Tibial nerve (tissue), 4 donors: ENCODE measurements at places on chromosomes 13 and 19. TPM values are rescaled to one million over a fixed set of nuclear protein-coding genes. Genes with fewer than 3 reads are reported as not detected.

GRCh38 chr19:55473225-55474012 lies 3.0 kb upstream of the ZNF628 start:
- DNase-seq: no peak
- no peaks in the 10 kb centered on the region for H3K27me3 ChIP-seq
- H3K27ac ChIP-seq: peak overlapping the region; percentile 80
- peaks cover 44% of the 10 kb centered on the region for H3K4me1 ChIP-seq
- no peaks in the 10 kb centered on the region for H3K36me3 ChIP-seq
- H3K4me3 ChIP-seq: no peak overlapping the region

DNA sequence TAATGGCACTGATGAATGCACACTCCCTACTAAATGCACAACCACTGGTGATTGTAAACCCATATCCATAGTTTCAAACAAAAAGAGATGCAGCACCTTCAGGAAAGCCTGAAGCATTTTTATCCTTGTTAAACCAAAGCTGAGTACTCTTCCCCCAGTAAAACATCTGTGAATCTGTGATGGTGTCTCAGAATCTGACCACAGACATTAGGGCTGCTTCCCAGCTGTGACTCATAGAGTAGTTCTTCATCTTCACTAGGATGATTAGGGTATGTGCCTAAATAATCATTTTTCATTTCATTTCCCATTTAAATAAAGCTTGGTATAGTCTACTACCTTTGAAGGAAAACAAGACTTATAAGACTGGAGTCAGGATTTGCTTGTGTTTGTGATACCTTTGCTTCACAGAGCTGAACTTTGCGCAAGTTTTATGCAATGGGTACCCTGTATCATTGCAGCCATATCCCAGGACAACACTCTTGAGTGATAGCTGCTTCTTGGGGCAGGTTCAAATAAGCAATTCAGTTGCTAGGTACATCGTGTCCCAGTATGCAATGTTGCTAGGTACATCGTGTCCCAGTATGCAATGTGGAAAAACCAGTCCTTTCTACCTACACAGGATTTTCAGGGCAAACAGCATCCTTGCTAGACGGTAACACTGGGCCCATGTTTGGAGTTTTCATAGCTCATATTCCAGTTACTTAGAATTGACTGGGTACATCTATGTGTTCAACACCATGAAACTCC lies 277.1 kb downstream of the IRS2 start:
- H3K27ac ChIP-seq: no peak overlapping the region
- no peaks in the 10 kb centered on the region for H3K27me3 ChIP-seq
- no peak for DNase-seq
- no peaks in the 10 kb centered on the region for H3K4me1 ChIP-seq
- no peak overlapping the region for H3K4me3 ChIP-seq

DNA sequence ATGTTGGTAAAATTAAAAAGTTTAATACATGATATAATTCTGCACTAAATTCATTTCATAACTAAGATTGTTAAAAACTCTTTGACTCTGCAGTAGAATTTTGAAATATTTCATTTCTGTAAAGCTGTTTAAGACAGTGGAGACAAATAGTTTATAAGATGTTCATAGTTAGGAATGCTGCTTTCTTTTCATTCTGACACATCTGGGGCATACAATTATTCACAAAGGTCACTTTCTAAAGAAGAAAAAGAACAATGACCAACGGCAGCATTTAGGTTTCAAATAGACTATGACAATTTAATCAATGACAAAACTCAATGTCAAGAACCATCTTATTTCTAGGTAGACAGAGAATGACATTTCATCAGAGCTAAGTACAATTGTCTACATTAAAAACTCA lies 1422.1 kb downstream of the PCDH9 start:
- no peak overlapping the region for H3K27ac ChIP-seq
- H3K4me3 ChIP-seq: no peak overlapping the region
- no peak for DNase-seq
- H3K4me1 ChIP-seq: no peaks in the 10 kb centered on the region
- no peaks in the 10 kb centered on the region for H3K36me3 ChIP-seq

The PRR20C gene
- not detected for total RNA-seq

DNA sequence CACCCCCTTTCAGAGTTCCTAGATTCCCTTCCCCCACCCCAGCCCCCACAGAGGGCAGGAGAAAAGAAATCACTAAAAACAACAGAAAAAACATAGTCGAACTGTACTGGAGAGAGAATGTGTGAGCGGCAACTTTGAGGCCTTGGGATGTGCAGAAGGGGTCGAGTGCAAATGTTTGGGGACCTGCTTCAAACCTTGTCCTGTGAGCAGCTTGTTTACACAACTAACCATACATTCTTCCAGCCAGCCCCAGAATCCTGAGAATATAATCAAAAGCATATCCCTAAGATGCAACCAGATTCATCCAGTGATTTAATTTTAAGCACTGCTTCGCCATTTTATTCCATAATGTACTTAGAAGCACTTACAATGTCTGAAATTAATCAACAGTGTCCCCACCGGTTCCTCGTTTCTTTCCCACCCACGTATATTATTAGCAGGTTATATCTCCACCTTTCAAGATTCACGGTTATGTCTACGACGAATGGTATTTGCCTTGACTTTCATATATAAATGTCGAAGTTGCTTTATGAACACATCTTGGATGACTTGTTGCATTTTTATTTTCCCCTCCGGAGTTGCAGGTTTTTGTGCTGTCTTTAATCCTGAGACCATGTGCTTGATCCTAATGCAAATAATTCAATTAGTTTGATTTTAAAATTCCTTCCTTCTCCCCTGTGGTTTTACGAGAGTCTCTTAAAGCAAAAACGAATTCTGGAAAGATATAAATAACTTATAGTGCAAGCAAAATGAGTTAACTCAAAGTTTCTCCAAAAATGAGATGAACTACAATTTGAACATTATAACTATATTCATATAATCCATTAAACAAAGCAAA lies 107.6 kb downstream of the ZIC5 start:
- no peaks in the 10 kb centered on the region for H3K27me3 ChIP-seq
- DNase-seq: no peak
- no peaks in the 10 kb centered on the region for H3K36me3 ChIP-seq

The CD79A gene
- total RNA-seq: not detected

The ONECUT3 gene
- total RNA-seq: not detected

DNA sequence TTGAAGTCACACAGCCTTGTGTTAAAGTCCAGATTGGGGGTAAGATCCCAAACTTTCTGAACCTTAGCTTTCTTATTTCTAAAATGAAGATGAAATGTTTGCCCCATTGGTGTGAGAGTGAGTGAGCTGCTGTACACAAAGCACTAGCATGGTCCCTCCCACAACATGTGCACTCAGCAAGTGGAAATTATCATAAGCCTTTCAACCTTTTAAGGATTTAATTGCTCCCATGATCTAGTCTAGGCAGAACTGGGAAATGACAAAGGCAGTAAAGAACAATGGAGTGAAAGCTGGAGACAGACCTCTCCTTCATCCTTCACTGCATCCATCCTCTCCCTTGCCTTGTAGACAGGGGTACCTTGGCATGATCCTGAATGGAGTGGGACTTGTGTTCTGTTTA lies 76.0 kb upstream of the GPR12 start:
- DNase-seq: no peak
- H3K27ac ChIP-seq: no peak overlapping the region
- H3K36me3 ChIP-seq: no peaks in the 10 kb centered on the region
- no peaks in the 10 kb centered on the region for H3K27me3 ChIP-seq
- no peaks in the 10 kb centered on the region for H3K4me1 ChIP-seq

The MCEMP1 gene
- total RNA-seq: not detected

GRCh38 chr13:22210134-22210930 lies 539.5 kb downstream of the FGF9 start:
- no peaks in the 10 kb centered on the region for H3K36me3 ChIP-seq
- H3K4me1 ChIP-seq: no peaks in the 10 kb centered on the region
- no peaks in the 10 kb centered on the region for H3K27me3 ChIP-seq

The ZNF614 gene
- 8.3 TPM for total RNA-seq

The SHC2 gene
- 15.7 TPM for total RNA-seq

The KIR3DL1 gene
- 0.22 TPM for total RNA-seq

The KLK10 gene
- total RNA-seq: 0.22 TPM

DNA sequence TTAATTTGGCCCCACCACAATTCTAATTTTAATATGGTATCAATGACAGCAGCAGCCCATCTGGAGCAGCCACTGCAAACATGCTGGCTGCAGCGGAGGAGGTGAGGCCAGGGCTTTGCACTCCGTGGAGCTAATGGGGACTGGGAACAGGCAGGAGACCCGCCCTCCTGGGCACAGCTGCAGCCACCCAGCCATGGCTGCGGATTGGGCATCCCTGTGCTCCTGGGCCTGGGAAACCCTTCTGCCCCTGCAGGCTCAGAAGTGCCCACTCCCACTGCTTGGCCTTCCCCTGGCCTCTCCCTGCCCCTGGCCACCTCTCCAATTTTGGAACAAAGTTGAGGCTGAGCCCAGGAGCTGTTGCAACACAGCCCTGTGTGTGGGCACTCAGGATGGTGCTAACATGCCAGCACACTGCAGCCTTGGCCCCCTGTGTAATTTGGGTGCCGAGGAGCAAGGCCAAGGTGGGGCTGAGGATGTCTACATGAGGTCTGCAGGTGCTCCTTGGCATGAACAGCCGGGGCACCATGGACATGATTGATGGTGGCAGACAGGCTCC lies 123.6 kb downstream of the PCDH9 start:
- DNase-seq: no peak
- no peak overlapping the region for H3K4me3 ChIP-seq
- H3K36me3 ChIP-seq: peaks cover 6% of the 10 kb centered on the region
- H3K27ac ChIP-seq: no peak overlapping the region
- no peaks in the 10 kb centered on the region for H3K4me1 ChIP-seq

The KISS1R gene
- not detected for total RNA-seq

The FCAR gene
- 2.1 TPM for total RNA-seq

DNA sequence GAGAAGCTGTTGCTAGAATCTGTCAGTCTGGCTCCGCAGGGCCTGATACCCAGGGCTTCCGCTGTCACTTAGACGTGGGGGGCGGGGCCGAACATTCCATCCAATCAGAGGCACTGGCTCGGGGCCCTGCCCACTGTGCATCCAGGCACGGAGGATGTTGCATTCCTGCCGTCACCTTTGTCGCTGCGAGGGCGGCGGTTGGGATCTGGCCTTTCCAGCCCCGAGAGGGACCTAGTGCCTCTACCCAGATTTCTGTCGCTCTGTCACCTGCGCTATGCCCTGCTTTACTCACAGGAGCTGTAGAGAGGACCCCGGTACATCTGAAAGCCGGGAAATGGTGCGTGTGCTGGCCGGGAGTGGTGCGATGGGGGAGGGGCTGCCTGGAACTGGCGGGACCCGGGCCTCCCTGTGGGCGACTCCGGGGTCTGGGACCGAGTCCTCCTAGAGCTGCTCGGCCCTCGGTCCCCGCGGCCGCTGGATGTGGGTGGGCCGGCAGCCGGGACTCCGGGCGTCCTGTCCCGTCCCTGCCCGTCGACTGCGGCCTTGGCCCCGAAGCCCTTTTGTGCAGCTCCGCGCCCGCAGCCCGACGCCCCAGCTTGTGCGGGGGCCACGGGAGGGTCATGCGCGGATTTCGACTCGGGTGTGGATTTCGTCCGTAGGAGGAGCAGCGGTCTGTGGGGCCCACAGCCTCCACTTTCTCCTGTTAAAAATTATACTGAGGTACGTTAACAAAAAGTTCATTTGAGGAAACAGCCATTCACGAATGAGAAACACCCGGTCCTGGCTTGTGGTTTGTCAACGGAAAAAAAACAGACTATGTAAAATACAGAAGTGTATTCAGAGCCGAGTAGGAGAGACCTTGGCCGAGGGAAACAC lies at the start of gene ZNF439:
TSS of gene ZNF439 (plus strand) at position 133 of the 876 bp plus-strand sequence. CDS start at position 275, 142 bp downstream.
- no peaks in the 10 kb centered on the region for H3K27me3 ChIP-seq
- peak within 1 kb of the TSS; percentile 76 for H3K27ac ChIP-seq
- no peaks in the 10 kb centered on the region for H3K4me1 ChIP-seq
- H3K36me3 ChIP-seq: no peaks in the 10 kb centered on the region

The FBXO27 gene
- total RNA-seq: 8.0 TPM

GRCh38 chr19:10173527-10173926 lies 21.2 kb downstream of the DNMT1 start:
- DNase-seq: no peak
- no peak overlapping the region for H3K27ac ChIP-seq
- peaks cover 98% of the 10 kb centered on the region for H3K36me3 ChIP-seq
- no peaks in the 10 kb centered on the region for H3K27me3 ChIP-seq

GRCh38 chr19:2751438-2751830 lies 11.6 kb upstream of the SLC39A3 start:
- peaks cover 38% of the 10 kb centered on the region for H3K36me3 ChIP-seq
- no peak overlapping the region for H3K4me3 ChIP-seq

The TNNI3 gene
- total RNA-seq: not detected

The ZNF575 gene
- total RNA-seq: 0.63 TPM

DNA sequence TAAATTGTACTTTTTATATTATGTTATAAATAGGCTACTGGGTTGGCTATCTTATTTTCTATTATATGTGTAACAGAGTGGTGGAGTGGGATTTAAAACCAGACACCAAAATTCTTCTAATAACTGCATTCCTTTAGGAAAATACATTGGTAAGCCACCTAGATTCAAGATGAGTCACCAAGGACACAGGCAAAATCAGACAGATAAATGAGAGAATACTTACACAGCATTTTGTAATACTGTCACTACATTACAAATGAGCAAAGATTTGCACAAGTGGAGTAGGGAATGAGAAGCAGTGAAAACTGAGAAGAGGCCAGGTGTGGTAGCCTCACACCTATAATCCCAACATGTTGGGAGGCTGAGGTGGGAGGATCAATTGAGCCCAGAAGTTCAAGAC lies 6.2 kb upstream of the SPART start:
- H3K27me3 ChIP-seq: no peaks in the 10 kb centered on the region
- H3K4me3 ChIP-seq: no peak overlapping the region
- H3K36me3 ChIP-seq: no peaks in the 10 kb centered on the region
- H3K27ac ChIP-seq: no peak overlapping the region

GRCh38 chr13:113537205-113537604 lies 46.7 kb upstream of the DCUN1D2 start:
- no peak overlapping the region for H3K4me3 ChIP-seq
- H3K27ac ChIP-seq: no peak overlapping the region
- H3K36me3 ChIP-seq: no peaks in the 10 kb centered on the region
- H3K4me1 ChIP-seq: no peaks in the 10 kb centered on the region
- no peak for DNase-seq
- H3K27me3 ChIP-seq: no peaks in the 10 kb centered on the region

The PLVAP gene
- 21.8 TPM for total RNA-seq

DNA sequence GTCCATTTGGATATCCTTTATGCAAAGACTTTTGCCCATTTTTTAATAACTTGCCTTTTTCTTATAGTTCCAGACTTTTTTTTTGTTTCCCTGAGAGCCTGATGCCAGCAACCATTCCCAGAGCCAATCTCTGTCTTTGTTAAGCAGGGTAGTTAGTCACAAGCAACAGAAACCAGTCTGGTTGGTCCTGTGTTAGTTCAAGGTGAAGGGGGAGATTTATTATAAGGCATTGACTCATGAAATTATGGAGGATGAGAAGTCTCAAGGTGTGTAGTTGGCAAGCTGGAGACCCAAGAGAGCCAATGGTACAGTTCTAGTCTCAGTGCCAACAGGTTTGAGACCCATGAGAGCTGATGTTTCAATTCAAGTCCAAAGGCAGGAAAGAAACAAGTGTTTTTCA lies 33.0 kb downstream of the GPR12 start:
- no peak for DNase-seq
- H3K36me3 ChIP-seq: no peaks in the 10 kb centered on the region
- no peak overlapping the region for H3K4me3 ChIP-seq
- H3K27ac ChIP-seq: no peak overlapping the region
- no peaks in the 10 kb centered on the region for H3K27me3 ChIP-seq
- H3K4me1 ChIP-seq: no peaks in the 10 kb centered on the region

GRCh38 chr19:30309905-30310601 lies 62.1 kb upstream of the ZNF536 start:
- no peak overlapping the region for H3K4me3 ChIP-seq
- H3K27me3 ChIP-seq: no peaks in the 10 kb centered on the region
- no peak overlapping the region for H3K27ac ChIP-seq
- H3K36me3 ChIP-seq: no peaks in the 10 kb centered on the region
